ENCODE measurements at places on chromosomes 13 and 19. TPM values are rescaled to one million over a fixed set of nuclear protein-coding genes. Genes with fewer than 3 reads are reported as not detected.

Gene ZNF569
- total RNA-seq, result 5.8 TPM

Gene ZNF492
- not detected for total RNA-seq

Gene DZIP1
- total RNA-seq, result 26.4 TPM

Gene LILRA1
- not detected for total RNA-seq

Gene EBI3
- 0.16 TPM for total RNA-seq

Gene SCEL
- 0.09 TPM for total RNA-seq

Gene UQCR11
- total RNA-seq, result 103 TPM

Gene VPS36
- 14.0 TPM for total RNA-seq

Gene ATCAY
- not detected for total RNA-seq

Gene SHISA2
- total RNA-seq, result 0.09 TPM

Gene PRODH2
- not detected for total RNA-seq

Gene THAP8
- total RNA-seq, result 0.94 TPM

Gene ZNF93
- 2.0 TPM for total RNA-seq

Gene CLEC17A
- total RNA-seq, result 0.09 TPM

Gene ISOC2
- 38.8 TPM for total RNA-seq

Gene DIAPH3
- total RNA-seq, result 0.77 TPM

Gene LIM2
- not detected for total RNA-seq

Gene ACP7
- 0.17 TPM for total RNA-seq

Gene MRPL57
- 17.7 TPM for total RNA-seq

Gene GNA15
- total RNA-seq, result 0.09 TPM

Gene SYNGR4
- total RNA-seq, result not detected

Gene C19orf81
- not detected for total RNA-seq

Gene HIF3A
- total RNA-seq, result 1.3 TPM

Gene PABPC3
- under 0.01 TPM for total RNA-seq

Gene PPP1R13L
- 0.60 TPM for total RNA-seq

Gene SUGP2
- 26.0 TPM for total RNA-seq

Gene CFD
- 362 TPM for total RNA-seq

Gene ZNF526
- total RNA-seq, result 7.9 TPM

Data from bronchial smooth muscle cell (primary cell).